Activated T-cell treated with anti-CD3 and anti-CD28 coated beads for 24 hours (primary cell): ENCODE measurements at places on chromosomes 4 and X.
A peak's percentile ranks its signal among the peaks of the same experiment; 100 is the strongest.

GRCh38 chr4:122636697-122637096, 15.8 kb upstream of the IL21 start:
- no peak for DNase-seq

- no peak for DNase-seq
Observed at GRCh38 chrX:14777525-14777924, 95.3 kb downstream of the FANCB start.

- no peak for DNase-seq
Observed at GRCh38 chr4:1379351-1379781, 26.9 kb downstream of the NKX1-1 start.

GRCh38 chrX:120462370-120462769, 6.7 kb downstream of the LAMP2 start:
- DNase-seq = no peak

DNA sequence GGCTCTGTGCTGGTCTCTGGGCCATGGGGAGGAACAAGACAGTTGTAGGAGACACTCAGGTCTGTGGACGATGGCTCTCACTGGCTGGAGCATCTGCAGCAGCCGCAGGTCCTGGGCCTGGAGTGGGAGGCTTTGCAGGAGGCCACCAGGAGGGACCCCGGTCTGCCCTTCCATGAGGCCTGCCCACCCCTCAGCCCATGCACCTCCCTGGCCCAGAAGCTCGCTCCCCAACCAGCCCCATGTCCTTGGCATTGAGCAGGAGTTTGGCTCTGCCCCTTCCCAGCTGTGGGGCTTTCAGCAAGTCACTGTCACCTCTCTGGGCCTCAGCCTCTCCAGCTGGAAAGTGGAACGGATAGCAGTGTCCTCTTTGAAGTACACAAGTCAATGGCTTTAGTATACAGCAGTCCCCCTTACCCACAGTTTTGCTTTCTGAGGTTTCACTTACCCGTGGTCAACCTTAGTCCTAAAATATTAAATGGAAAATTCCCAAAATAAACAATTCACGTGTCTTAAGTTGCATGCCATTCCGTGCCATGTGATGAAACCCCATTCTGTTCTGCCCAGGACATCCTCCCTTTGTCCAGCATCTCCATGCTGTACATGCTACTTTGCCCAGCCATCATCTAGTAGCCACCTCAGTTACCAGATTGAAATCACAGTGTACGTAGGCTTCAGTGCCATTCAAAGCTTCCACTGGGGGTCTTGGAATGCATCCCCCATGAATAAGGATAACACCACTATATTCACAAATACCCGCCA, 104.0 kb downstream of the CPZ start:
- DNase-seq = no peak

GRCh38 chr4:114921790-114922591, 191.4 kb downstream of the NDST4 start:
- DNase-seq = no peak

GRCh38 chr4:35793045-35793722, 451.1 kb downstream of the ARAP2 start:
- no peak for DNase-seq

DNA sequence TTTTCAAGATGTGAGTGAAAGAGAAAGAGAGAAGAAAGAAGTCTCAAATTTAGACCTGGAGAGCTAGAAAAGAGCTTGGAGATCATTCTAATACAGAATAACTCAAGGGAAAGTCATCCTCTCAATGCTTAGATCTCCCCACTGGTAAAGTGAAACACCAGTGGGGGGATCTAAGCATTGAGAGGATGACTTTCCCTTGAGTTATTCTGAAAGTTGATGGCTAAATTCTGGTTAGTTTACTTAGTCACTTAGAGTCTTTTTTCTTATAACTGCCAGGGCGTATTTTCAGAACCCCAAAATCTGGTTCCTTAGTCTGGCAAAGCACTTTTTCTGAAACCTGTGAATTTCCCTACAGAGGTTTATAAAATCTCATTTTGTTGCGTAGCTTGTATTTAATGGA, 198.6 kb downstream of the ARHGAP24 start:
- DNase-seq = no peak

DNA sequence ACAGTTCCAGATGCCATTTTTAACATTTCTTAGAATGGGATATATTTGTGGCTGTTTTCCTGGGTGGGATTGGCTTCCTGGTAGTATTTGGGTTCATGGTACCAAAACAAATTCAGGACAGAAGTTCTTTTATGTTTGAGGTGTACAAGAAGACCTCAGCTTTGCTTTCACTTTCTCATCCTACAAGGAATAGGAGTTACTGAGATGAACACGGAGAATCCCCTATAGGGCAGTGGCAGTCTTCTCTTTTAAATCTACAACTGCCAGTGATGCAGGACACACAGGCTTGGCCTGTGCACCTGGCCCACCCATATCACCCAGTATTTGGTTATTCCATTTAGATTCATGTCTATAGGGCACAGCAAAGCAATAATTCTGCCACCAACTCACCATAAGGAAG, 35.2 kb downstream of the SLC10A7 start:
- no peak for DNase-seq

GRCh38 chr4:81436096-81436495, 35.6 kb downstream of the RASGEF1B start:
- no peak for DNase-seq

DNA sequence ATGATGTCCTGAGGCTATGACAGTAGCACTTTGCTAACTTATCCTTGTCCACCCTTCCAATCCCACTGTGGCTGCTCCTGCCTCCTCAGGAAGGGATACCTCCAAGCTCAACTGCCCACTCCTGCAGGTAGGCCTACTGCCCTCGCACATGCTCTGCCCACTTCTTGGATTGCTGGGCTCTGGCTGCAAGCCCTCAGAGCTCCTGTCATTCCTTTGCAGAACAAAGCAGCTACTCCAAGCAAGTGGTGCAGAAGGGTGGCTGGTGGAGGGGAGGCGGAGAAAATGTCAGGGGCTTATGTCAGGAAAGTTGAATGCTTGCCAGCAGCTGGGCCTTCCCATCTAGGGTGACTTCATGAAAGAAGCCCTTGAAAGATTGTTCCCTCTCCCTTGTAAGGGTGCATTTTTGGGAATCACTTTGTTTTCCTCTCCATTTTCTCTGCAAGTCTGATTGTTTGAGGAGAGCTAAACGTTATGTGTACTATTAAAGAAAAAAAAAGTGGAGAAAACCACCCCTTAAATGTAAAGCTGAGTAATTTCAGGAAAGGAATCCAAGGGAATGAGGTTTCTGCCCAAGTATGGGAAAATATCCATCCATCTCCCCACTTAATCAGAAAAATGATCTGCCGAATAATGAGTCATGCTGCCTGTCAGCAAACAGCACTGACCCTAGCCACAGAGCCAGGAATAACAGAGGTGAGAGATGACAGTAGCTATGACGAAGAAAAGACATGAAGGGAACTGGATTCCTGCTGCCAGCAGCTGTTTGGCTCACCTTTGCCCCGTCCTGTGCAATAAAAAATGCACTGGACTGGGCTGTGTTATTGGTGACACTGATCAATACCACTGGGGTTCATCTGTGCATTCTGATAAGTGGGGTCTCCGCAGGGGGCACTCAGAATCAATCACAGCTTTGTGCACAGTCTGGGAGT, 102.0 kb downstream of the RTL5 start:
- DNase-seq = no peak

GRCh38 chr4:117434424-117434823, 349.0 kb upstream of the TRAM1L1 start:
- DNase-seq = no peak

GRCh38 chr4:83149865-83150652, 35.5 kb upstream of the PLAC8 start:
- no peak for DNase-seq

- no peak for DNase-seq
Observed at GRCh38 chrX:13571136-13571535, 1.7 kb downstream of the EGFL6 start.

DNA sequence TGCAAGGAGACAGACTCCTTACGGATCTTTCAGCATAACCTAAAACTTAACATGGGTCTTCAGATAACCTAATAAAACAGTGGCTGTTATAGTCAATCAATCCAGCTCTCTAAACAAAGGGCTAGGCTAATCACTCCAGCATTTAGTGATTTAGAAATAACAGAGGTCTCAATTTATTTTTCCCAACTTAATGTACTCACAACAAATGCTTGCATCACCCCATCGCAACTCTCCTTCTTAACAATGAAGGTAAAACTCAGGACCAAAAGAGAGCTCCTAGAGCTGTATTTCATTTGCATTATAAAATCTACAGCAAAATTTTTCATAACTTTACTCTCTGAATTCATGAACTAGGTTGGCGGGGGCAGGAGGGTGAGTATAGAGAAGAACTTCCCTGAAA, 1.1 kb downstream of the LIN54 start:
- no peak for DNase-seq

GRCh38 chrX:16063921-16064320, 59.4 kb upstream of the GRPR start:
- no peak for DNase-seq

- DNase-seq = no peak
Observed at GRCh38 chr4:66160606-66161005, 490.3 kb upstream of the EPHA5 start.

DNA sequence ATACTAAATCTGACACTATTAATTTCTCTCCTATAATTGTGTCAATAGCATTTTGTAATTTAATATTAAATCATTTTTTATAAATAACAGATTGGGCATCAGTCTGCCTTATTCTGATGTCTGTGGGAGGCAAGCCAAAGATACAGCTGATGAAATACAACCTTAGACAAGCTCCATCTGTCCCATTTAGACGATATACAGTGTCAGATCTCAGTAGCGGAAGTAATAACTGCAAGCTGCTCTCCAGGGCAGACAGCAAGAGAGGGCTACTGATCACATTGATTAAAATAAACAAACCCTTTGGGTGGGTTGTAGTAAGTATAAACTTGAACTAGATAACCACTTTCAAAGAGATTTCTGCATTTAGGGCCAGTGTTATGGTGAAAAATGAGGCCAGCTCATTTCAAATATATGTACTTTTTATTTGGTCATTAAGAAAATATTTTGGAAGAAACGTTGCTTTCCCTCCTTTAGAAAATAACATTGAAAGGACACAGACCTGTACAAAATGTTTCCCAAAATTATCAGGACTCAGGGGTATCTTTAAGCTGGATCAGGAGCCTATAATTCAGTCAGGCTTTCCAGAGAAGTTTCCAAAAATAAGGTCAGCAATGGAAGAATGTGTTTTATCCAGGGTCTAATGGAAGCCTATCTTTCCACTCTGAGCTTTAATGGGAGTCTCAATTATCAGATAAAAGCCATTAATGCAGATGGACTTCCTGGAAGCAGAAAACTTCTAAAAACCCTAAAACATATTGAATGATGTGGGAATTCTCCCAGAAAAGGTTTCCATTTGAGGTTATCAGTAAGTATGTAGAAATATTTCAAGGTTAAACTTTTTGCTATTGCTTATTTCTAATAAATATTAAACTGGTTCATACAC, 1028.8 kb upstream of the IGFBP7 start:
- DNase-seq = no peak

- no peak for DNase-seq
Observed at GRCh38 chrX:34826964-34827363, 115.6 kb upstream of the FAM47B start.

DNA sequence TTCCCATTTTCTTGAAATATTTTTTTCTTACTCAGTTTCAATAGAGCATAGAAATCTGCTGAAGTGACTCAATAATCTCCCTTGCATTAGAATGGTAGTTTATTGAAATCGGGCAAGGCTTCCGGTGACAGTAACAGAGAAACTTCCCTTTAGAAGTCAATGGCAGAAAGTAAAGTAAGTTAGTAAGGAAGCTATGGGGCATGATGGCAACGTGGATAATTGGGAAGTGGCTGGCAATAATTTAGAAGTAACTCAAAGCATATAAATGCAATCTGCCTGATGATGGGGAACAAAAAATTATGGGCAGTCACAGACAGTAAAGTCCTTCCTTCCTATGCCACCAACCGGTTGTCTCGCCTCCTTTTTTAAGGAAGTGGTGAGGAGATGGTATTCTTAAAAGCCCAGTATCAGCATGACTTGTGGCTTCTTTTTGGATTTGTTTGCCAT, 7.6 kb downstream of the CYBB start:
- DNase-seq = no peak

DNA sequence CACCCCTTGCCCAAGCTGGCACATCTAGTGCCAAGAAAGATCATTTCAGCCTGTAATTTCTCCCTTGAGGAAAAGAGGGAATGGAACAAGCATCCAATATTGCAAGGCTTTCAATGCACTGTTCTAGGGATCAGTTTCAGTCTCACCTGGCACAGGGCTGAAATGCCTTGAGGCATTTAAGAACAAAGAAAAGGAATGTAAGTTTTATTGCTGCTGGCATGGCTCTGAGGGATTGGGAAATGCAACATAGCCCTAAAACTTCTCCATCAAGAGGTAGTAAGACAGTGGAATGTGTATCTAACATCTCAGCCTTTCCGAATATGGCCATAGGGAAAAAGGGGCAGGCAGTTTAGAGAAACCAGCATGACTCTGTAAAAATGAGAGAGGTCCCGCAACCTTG, 732.6 kb upstream of the LCORL start:
- no peak for DNase-seq

- no peak for DNase-seq
Observed at GRCh38 chrX:43822014-43822413, 60.2 kb downstream of the MAOB start.

DNA sequence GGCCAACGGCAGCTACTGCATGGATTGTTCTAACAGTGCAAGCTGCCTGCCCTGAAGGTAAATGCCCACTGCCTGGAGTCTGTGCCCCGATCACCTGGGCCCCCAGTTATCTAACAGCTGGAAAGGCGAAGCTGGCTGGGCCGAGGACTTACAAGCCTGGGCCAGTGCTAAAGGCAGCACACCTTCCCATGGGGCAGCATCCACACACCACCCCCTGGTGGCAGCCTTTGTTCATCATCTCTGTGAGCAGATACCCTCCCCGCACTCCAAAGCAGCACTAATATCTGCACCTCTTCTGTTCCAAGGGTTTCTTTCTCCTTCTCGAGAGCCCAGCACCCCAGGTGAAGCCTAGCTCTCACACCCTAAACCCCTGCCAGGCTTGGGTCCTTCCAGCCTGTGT, 7.6 kb downstream of the SLC2A9 start:
- DNase-seq = peak; percentile 4

- no peak for DNase-seq
Observed at GRCh38 chr4:93761286-93761685, 67.3 kb upstream of the ATOH1 start.

- no peak for DNase-seq
Observed at GRCh38 chrX:43615660-43616059, 40.4 kb upstream of the MAOA start.

DNA sequence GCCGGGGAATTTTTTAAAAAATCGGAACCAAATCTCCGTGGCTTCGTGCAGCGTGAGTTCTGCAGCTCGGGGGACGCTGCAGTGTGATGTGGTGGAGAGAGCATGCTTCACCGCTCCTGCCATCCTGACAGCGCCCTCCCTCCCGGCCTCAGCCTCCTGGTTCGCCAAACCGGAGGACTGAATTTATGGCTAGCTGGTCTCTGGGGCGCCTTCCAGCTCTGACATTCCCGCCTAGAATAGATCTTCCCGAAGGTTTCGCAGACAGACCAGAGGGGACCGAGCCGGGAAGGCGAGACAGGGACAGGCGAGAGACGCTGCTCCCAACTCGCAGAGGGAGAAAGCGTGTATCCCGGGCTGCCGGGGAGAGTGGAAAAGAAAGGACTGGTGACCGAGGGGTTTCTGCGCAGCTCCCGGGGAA, 25.9 kb downstream of the HOPX start:
- no peak for DNase-seq
